Activated naive CD4-positive, alpha-beta T cell treated with anti-CD3 and anti-CD28 coated beads, Interleukin-2, amount 10 ng/mL, durations not matched to agents 7 days and 5 days (primary cell): ENCODE measurements at places on chromosomes 7 and 10.

- H3K27ac ChIP-seq, result no peak overlapping the region
- H3K4me1 ChIP-seq, result no peaks in the 10 kb centered on the region
- H3K4me3 ChIP-seq, result no peak overlapping the region
These were observed 114.2 kb downstream of the EGFR start for GRCh38 chr7:55132890-55133551.

DNA sequence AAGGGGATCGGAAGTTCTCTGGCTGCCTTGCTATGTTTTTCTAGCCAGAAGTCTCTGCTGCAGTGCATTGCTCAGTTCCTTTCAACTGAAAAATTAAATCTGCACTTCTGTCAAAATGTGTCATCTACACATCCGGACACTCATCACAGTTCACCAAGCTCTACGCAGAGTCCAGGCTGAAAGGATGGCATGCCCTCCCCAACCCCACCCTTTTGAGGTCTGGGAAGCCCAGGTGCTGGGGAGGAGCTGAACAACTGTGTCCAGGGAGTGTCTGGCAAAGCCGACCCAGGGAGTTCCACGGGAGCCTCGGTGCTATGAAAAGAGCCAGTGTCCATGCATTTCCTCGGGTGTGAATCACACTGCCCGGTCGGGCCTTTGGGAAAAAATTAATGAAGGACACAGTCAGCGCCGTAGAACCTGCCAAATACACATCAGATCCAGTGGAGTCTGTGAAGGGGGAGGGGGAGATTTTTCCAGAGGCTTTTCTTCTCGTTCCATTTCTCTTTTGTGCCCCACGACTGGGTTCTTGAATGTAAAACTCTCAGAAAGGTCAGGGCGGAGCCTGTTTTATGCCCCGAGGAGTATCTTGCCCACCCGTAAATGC is 757 bp upstream of the PALS2 start:
- H3K27me3 ChIP-seq, result peaks cover 40% of the 10 kb centered on the region
- DNase-seq, result peak; percentile 45
- H3K4me3 ChIP-seq, result peak overlapping the region; percentile 79

- DNase-seq, result no peak
- no peak overlapping the region for H3K4me3 ChIP-seq
- H3K4me1 ChIP-seq, result peaks cover 2% of the 10 kb centered on the region
These were observed 28.9 kb downstream of the PPIF start for GRCh38 chr10:79376078-79376628.

DNA sequence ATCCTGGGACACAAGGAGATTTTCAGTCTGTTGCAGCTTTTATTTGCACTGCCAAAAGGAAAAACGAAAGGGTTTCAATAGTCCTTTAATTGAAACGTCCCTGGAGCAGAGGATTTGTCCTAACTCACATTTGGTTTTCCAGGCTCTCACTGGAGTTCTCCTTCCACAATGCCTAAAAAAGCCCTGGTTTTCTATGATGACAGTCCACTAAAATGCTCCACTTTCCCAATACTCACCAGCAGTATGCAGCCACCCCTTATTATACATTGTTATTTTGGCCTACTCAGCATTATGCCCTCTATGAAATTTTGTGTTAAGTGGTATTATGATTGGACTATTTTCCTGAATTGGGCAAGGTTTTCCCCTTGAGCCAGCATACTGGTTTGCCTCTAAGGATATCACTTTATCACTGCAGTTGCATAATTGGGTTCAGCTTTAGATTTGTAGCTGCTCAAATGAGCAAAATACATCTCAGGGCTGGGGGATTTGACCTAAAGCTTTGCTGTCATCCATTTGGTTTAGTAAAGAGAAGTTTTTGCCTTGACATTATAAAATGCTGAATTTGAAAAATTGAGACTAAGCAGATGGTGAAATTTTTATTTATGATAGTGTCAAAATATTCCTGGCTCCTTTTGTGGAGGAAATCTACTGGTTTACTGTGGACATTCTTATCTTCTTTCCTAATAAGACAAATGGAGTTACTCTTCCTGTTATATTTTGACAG is 239.2 kb downstream of the RNLS start:
- H3K27me3 ChIP-seq, result peaks cover 5% of the 10 kb centered on the region
- H3K4me1 ChIP-seq, result peaks cover 4% of the 10 kb centered on the region
- no peak overlapping the region for H3K27ac ChIP-seq
- no peaks in the 10 kb centered on the region for H3K36me3 ChIP-seq
- H3K4me3 ChIP-seq, result no peak overlapping the region

- H3K4me1 ChIP-seq, result no peaks in the 10 kb centered on the region
- no peak overlapping the region for H3K27ac ChIP-seq
- no peaks in the 10 kb centered on the region for H3K27me3 ChIP-seq
- H3K36me3 ChIP-seq, result no peaks in the 10 kb centered on the region
These were observed 4.4 kb upstream of the GALNTL5 start for GRCh38 chr7:151951672-151952338.

- peaks cover 13% of the 10 kb centered on the region for H3K36me3 ChIP-seq
- H3K4me1 ChIP-seq, result no peaks in the 10 kb centered on the region
- H3K27me3 ChIP-seq, result no peaks in the 10 kb centered on the region
- DNase-seq, result no peak
- H3K4me3 ChIP-seq, result no peak overlapping the region
These were observed 9.2 kb downstream of the FAM221A start for GRCh38 chr7:23689165-23689564.

- H3K27me3 ChIP-seq, result peaks cover 49% of the 10 kb centered on the region
- no peaks in the 10 kb centered on the region for H3K4me1 ChIP-seq
- no peak overlapping the region for H3K4me3 ChIP-seq
- H3K27ac ChIP-seq, result no peak overlapping the region
These were observed 4.1 kb upstream of the CALML5 start for GRCh38 chr10:5503477-5503835.
